ENCODE measurements at places on chromosomes 1 and 21.

DNA sequence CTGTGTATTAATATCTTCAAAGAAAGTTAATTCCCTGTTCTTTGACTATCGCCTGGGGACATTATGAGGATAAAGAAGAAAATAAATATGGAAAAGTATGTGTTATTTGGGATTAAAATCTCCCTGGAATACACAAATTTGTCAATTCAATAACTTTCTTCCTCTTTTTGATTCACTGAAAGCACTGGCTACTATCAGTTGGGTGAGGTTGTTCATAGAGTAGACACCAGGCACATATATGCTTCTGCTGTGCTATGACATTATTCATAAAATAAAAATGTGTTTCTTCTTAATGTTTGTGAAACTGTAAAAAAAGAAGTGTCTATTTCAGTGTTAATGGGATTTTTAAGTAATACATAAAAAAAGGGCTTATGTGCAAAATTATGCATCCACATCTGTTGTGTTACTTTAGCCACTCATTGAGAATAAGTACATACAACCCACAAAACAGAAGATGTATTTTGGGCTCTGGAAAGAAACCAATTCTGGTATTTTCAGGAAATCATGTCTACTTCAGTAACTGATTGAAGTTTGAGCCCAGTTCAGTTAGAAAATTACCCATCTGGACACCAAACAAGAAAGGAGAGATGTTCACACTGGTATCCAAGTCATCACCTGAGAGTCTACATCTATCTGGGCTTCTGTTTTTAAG is 169.4 kb downstream of the GABPA start:
- no peak for DNase-seq

- no peak for DNase-seq
Observed at GRCh38 chr1:110130989-110131388, 18.7 kb downstream of the UBL4B start.

GRCh38 chr1:6100861-6101783 is 55.4 kb downstream of the KCNAB2 start:
- no peak for DNase-seq

DNA sequence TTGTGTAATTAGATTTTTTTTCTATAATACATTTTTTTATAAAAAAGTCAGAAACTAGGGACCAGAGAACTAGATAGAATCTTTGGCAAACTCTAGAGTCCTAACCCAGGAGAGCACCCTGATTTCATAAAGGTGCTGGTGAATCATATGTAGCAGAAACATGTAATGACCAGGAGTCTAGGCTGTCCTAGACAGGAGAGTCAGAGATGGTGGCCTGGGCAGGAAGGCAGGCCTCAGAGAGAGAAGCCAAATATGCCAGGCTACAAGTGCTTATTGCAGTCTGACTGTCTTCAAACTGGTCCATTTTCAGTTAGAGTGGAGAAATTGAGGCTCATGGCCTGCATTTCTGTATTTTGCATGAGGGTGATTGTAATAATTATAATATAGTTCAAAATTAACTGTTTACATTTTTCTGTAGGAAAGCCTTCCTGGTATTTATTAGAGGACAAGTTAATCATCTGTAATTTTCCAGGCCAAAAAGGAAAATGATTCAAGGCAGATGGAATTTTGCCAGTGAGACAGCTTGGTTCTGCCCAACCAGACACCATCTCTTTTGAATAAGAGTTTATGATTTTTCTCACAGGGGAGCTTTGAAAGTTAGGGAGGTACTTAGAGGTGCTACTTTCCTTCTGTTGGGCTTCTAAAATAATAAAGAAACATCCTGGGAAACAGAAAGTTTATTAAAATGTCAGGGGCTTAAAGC is 129.8 kb downstream of the S1PR1 start:
- DNase-seq = no peak

DNA sequence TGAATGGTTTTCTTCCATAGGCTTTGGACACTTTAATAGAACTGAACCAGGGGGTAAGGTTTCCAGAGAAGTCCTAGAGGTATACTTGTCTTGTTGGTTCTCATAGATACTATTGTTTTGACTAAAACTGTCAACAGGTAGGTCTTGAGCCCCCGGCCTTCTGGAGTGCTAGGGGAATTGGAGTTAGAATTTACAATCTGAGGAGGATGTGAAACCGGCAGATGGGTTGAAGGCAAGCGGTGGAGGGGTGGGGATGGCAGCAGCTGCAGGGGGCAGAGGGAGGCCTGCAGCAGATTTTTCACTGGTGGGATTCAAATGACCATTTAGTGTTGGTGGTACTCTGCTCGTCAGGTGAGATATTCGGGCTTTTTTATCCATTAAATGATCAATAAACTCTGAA is 4.3 kb upstream of the CD1D start:
- DNase-seq = no peak

DNA sequence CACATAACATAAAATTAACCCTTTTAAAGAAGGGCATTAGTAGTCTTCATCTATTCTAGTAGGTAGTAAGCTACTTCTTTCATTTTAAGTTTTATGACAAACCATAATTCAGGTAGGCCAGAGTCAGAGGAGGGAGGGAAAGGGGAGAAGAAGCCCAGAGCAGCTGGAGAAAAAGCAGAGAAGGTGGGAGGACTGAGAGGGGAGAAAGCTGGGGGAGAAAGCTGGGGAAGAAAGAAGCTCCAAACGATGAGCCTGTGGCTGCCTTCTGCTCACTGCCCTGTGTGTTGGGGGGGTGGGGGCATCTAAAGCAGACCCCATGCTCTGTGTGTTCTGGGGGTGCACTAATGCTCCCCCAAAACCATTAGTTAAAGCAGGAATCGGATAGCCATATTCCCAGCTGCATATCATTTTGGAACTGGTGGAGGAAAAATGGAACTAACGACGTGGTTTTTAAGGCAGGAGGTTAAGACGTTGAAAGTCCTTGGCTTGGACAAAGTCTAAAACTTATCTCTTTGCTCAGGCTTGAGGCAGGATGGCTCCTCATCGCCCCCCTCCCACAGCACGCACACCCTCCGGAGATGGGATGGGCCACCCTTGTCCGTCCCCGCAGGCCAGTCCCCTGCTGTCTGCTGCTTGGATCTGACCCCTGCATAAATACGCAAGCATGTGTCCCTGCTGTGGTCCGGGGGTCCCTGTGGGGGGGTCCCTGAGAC is 184.2 kb downstream of the DYRK1A start:
- DNase-seq = no peak

- DNase-seq = no peak
Observed at GRCh38 chr1:219121679-219122078, 52.0 kb upstream of the LYPLAL1 start.

- no peak for DNase-seq
Observed at GRCh38 chr1:37621326-37621870, 13.3 kb downstream of the RSPO1 start.

DNA sequence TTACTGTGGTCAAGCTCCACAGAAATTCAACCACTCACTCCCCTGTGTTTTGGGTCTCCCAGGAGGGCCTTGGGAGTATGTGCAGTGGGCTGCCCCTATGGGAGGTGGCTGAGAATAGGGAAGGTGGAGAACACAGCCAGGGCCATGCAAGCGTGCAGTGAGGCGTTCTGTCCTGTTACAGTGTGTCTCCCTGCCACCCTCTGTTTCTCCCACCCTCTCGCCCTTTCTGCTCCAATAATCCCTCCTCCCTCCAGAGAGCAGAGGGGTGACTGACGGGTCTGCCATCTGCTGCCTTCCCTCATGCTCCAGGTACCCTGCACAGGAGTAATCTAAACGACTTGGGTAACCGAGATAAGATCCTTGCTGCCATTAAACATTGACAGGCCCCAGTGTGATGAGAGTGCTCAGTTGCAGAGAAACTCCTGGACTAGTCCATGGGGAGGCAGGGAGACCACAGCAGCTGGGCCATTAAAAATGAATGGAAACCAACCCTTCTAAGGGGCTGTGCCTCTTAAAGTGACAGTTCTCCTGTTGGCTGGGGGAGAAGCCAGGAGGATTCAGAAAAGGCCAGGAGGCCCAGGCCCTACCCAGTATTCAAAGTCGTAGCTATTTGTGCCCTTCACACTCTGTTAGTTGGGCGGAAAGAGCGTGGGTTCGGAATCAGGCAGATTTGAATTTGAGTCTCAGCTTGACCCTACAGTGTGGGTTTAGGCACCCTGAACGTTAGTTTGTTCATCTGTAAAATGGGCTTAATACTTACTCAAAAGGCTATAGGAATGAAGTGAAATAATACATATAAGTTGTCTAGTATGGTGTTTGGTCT is 22.4 kb upstream of the BTG2 start:
- DNase-seq = no peak

GRCh38 chr1:32216566-32216965 is 5.6 kb downstream of the TMEM234 start:
- no peak for DNase-seq

DNA sequence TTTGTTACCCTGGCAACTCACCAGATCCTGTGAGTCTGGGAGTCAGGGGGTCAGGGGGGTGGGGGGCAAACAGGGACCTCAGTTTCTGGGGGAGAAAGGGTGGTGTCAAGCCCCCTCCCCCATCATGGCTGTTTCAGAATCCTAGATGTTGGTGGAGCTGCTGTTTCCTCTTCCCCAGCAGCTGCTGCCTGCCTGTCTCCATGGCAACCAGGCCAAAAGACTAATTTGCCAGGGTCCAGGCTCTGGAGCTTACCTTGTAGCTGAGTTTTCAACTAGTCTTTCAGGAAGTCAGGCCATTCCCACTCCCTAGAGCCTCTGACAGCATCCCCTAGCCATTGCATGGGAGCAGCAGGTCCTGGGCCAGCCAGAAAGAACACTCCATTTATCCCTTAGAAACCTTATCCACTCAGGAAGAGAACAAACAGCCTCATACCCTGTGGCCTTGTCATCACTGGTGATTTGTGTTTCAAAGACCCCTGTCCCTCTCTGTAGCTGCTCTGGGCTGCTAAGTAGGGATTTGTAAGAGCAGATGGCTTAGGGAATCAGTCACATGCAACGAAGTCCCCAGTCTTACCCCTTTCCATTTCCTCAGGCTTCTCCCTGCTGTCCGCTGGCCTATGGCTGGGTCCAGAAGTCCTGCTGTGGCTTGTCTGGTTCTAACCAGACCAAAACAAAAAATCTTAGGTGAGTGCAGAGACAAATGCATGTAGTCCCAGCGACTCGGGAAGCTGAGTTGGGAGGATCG is 21.5 kb upstream of the STMN1 start:
- no peak for DNase-seq

DNA sequence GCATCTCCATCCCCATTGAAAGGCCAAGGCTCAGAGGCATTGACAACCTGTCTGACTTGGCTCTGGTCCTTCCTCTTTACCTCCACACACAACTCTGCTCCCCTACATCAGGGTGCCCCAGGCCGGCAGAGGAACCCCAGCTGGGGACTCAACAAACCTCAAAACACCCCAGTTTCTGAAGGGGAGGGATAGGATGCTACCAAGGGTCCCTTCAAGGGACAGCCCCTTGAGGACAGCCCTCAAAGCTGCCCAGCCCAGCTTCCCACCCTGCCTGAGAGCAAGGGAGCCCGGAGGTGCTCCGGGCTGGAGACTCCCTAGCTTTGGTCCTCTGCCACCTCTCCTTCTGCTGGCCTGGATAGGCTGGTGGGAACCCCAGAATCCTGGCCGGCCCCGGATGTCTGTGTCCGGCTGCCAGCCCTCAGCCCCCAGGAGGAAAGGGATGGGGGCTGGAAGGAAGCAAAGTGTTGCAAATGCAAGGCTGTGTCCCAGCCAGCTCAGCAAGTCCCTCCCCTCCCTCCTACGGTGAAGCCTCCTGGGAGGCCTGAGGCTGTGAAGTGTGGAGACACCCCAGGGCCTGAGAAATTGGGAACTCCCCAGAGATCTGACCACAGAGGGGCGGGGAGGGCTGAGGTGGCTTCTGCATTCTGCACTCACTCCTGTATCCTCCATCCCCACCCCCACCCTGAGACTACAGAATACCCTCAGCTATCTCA is 1.1 kb upstream of the MARCKSL1 start:
- peak; percentile 68 for DNase-seq

GRCh38 chr1:111746614-111746999 is 7.4 kb upstream of the INKA2 start:
- no peak for DNase-seq

- DNase-seq = no peak
Observed at GRCh38 chr1:112344754-112345423, 51.1 kb upstream of the CTTNBP2NL start.

DNA sequence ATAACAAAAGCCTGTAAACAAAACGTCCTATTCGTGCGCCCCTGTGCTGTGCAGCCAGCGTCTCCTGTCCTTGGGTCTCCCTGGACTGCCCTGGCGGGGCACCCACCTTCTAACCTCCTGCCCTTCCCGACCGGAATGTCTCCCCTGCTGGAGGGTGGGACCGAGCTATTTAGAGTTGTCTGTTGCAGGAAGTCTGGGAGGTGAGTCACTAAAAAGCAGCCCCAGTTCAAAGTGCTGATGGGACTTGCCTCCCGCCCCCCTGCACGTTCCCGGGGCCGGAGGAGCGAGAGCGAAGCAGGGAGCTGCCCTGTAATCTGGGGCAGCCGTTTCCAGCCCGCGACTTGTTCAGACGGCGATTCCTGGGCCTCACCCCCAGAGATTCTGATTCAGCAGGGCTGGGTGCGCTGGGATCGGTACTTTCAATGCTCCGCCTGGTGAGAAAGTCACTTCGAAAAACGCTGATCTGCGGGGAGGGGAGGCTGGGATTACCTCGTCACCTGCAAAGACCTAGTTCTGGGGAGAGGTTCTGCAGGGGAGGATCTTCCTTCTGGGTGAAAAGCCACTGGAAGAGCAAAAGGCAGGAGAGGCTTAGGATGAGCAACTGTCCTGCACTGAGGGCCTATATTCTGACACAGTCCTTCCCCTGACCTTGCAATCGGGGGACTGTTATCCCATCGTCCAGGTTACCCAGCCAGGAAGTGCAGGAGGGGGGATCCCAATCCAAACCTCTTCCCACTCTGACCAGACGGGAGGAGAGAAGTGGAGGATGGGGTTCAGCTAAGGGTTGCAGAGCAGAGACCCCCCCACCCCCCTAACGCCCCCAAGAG is 1.2 kb upstream of the DHRS3 start:
- peak; percentile 60 for DNase-seq

- no peak for DNase-seq
Observed at GRCh38 chr1:208988811-208989222, 594.7 kb upstream of the CAMK1G start.

- DNase-seq = no peak
Observed at GRCh38 chr1:34708106-34708505, 46.7 kb upstream of the GJB5 start.

DNA sequence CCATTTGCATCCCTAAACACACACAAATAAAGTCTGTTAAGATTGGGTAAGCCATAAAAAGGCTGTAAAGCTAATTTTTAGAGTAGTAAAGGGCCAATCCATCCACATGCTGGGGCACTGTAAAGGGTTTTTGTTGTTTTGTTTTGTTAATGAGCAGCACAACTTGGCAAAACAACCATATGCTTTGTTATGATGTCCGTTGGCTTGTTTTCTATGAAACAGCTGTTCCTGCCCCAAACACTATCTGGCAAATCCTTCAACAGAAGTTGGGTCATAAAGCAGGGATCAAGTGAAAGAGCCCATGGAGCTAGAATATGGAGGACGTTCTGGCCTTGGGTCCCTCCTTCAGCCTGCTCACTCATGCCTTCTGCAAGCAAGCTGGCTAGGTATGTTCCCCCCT is 183.6 kb downstream of the APP start:
- DNase-seq = no peak

DNA sequence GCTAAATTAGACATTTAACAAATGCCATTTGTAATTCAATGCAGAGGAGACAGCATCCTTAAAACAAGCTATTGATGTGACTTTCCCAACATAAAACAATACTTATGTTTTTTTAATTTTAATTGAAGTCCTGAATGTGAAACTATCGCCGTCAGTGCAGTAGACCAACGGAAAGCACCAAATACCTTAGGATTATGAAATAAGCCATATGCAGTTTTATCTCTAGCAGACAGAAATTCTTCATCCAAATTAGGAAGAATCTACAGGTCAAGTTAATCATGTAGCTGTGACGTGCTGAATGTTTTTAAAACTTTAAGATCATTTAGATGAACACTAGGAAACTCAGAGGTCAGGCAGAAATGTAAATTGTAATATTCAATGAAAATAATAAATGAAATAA is 714 bp upstream of the ST6GALNAC5 start:
- no peak for DNase-seq

Data from hematopoietic multipotent progenitor cell treated with erythropoietin and hydrocortisone succinate and interleukin-3 and kit ligand, for 8 days (in vitro differentiated cells).